A549 treated with AZD2906 at 1 μM for 4 hours (cell line): ENCODE measurements at places on chromosomes 11 and 22. TPM values are rescaled to one million over a fixed set of nuclear protein-coding genes. Genes with fewer than 3 reads are reported as not detected.

PRRG4 gene
- total RNA-seq: 1.8 to 2.3 TPM (median 2.0 TPM) in 5 replicates

RIC3 gene
- total RNA-seq: 1.4 to 2.3 TPM (median 1.9 TPM) in 5 replicates

APOL5 gene
- not detected in 5 replicates for total RNA-seq

E2F8 gene
- total RNA-seq: 5.3 to 6.2 TPM (median 5.9 TPM) in 5 replicates

OR5AL1 gene
- total RNA-seq: not detected in 5 replicates

ZNF214 gene
- 0.72 to 1.2 TPM (median 0.93 TPM) in 5 replicates for total RNA-seq

OR52A1 gene
- total RNA-seq: not detected in 5 replicates

SULT4A1 gene
- total RNA-seq: not detected in 5 replicates

KDM4D gene
- total RNA-seq: 0.13 to 0.52 TPM (median 0.33 TPM) in 5 replicates

PLEKHB1 gene
- 0.63 to 1.0 TPM (median 0.85 TPM) in 5 replicates for total RNA-seq

GRIK4 gene
- total RNA-seq: 0.02 to 0.04 TPM (median 0.03 TPM) in 3 of 5 replicates, not detected in the others

TRPM5 gene
- not detected in 5 replicates for total RNA-seq

CRYBA4 gene
- total RNA-seq: not detected in 5 replicates

OR9G1 gene
- total RNA-seq: not detected in 5 replicates
